Fibroblast of the aortic adventitia (primary cell): ENCODE measurements at places on chromosomes 2 and 18. TPM values are rescaled to one million over a fixed set of nuclear protein-coding genes. Genes with fewer than 3 reads are reported as not detected.

PSMA8 gene
- total RNA-seq: not detected in 2 replicates

ANAPC1 gene
- 61.1 and 105 TPM in 2 replicates for total RNA-seq

REEP1 gene
- 0.27 TPM in 1 of 2 replicates, not detected in the other for total RNA-seq

BOK gene
- total RNA-seq: 15.3 and 21.4 TPM in 2 replicates

RNF144A gene
- 5.8 and 10.8 TPM in 2 replicates for total RNA-seq

MC2R gene
- total RNA-seq: not detected in 2 replicates

MERTK gene
- total RNA-seq: 0.65 and 2.4 TPM in 2 replicates

SNORC gene
- 0.33 and 0.72 TPM in 2 replicates for total RNA-seq

SLC30A3 gene
- 0.09 and 0.25 TPM in 2 replicates for total RNA-seq

DYSF gene
- total RNA-seq: 0.18 and 1.2 TPM in 2 replicates

CHST9 gene
- total RNA-seq: not detected in 2 replicates

GTF2A1L gene
- total RNA-seq: 5.0 TPM in 1 of 2 replicates, not detected in the other

ELOA2 gene
- total RNA-seq: not detected in 2 replicates

TMEM37 gene
- total RNA-seq: not detected in 2 replicates

PLCD4 gene
- total RNA-seq: 1.2 and 6.4 TPM in 2 replicates

GREB1L gene
- total RNA-seq: 1.9 and 3.7 TPM in 2 replicates

SERPINB3 gene
- not detected in 2 replicates for total RNA-seq

DSG4 gene
- total RNA-seq: not detected in 2 replicates

ARMC9 gene
- total RNA-seq: 94.4 and 97.4 TPM in 2 replicates

STPG4 gene
- total RNA-seq: 0.09 TPM in 1 of 2 replicates, not detected in the other

BMP10 gene
- total RNA-seq: not detected in 2 replicates

CDH19 gene
- not detected in 2 replicates for total RNA-seq

PLCL1 gene
- total RNA-seq: 12.4 and 17.7 TPM in 2 replicates

MOGAT1 gene
- total RNA-seq: not detected in 2 replicates

GPBAR1 gene
- 0.27 TPM in 1 of 2 replicates, not detected in the other for total RNA-seq

UGT1A8 gene
- total RNA-seq: 0.09 TPM in 1 of 2 replicates, not detected in the other

SIX2 gene
- 2.9 and 8.3 TPM in 2 replicates for total RNA-seq

ALPI gene
- total RNA-seq: not detected in 2 replicates

DIPK1C gene
- total RNA-seq: not detected in 2 replicates

GPC1 gene
- 44.7 and 69.6 TPM in 2 replicates for total RNA-seq

CCDC85A gene
- 0.45 and 1.8 TPM in 2 replicates for total RNA-seq

MRO gene
- total RNA-seq: under 0.01 and 6.5 TPM in 2 replicates

MAT2A gene
- 161 and 179 TPM in 2 replicates for total RNA-seq

GKN2 gene
- not detected in 2 replicates for total RNA-seq

C2orf80 gene
- total RNA-seq: not detected in 2 replicates

GATA6 gene
- 22.5 and 34.0 TPM in 2 replicates for total RNA-seq

SLC9A4 gene
- not detected in 2 replicates for total RNA-seq

ATP5F1A gene
- 609 and 2,625 TPM in 2 replicates for total RNA-seq

GULP1 gene
- 30.5 and 42.7 TPM in 2 replicates for total RNA-seq

AOX1 gene
- 23.6 and 84.0 TPM in 2 replicates for total RNA-seq

CRYGC gene
- not detected in 2 replicates for total RNA-seq

NXPH2 gene
- 1.3 TPM in 1 of 2 replicates, not detected in the other for total RNA-seq

FIGN gene
- total RNA-seq: 2.5 and 4.1 TPM in 2 replicates

PECR gene
- 4.8 and 7.0 TPM in 2 replicates for total RNA-seq

ADRA2B gene
- total RNA-seq: under 0.01 TPM in 1 of 2 replicates, not detected in the other

CAPN14 gene
- 0.09 and 0.16 TPM in 2 replicates for total RNA-seq

MARCO gene
- not detected in 2 replicates for total RNA-seq

SERPINB5 gene
- total RNA-seq: not detected in 2 replicates

RAB27B gene
- 1.7 and 38.0 TPM in 2 replicates for total RNA-seq

SNTG2 gene
- 0.09 TPM in 1 of 2 replicates, not detected in the other for total RNA-seq

LYPD6B gene
- total RNA-seq: 0.18 TPM in 1 of 2 replicates, not detected in the other

C1QL2 gene
- not detected in 2 replicates for total RNA-seq
